ENCODE measurements at places on chromosomes 12 and 14.

DNA sequence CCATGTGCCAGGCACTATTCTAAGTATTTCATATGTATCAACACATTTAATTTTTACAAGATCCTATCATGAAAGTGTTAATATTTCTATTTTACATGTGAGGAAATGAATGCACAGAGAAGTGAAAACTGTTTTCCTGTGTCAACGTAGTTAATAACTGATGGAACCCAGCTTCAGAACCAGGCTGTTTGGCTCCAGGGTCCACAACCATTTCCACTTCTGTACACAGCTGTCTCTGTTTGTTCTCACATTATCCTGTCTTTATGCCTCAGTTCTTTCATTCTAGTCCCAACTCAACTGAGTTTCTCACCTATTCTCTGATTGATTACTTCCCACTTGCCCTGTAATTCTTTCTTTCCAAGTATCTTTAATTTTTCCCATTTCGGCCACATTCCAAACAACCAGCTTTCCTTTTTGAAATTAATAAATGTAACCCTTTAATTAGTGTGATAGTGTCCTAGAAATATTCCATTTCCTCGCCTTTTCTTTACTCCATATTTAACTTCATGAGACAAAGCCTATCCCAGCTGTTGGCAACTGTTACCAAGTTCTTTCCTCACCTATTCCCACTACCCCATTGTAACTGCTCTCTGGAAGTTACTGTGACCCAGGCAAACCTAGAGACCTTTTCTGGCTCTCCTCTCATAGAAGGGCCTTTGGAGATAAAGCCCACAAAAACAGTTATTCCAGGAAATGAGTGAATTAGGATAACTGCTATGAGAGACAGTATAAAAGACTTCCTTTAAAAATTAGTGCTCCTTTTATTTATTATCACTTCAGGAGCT, 218.7 kb downstream of the RASSF9 start:
- no peak for DNase-seq

DNA sequence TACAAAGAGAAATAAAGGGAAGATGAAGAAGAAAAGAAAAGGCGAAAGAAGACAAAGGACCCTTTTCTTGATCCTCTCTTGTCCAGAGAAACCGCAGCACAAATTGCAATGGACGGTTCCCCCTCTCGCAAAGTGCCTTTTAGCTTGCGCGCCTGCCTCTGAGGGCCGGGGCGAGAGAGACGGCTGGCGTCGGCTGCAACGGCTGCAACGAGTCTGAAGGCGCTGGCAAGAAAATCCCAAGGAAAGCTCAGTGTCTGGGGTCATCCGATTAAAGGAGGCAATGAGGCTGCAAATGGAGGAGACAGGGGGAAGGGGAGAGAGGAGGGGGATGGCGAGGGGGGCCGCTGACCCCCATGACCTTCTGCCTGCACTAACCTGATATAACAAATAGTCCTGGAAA, 671.5 kb downstream of the MED13L start:
- DNase-seq = no peak

- DNase-seq = no peak
Measured at GRCh38 chr12:107525719-107526554, 159.7 kb upstream of the PWP1 start.

DNA sequence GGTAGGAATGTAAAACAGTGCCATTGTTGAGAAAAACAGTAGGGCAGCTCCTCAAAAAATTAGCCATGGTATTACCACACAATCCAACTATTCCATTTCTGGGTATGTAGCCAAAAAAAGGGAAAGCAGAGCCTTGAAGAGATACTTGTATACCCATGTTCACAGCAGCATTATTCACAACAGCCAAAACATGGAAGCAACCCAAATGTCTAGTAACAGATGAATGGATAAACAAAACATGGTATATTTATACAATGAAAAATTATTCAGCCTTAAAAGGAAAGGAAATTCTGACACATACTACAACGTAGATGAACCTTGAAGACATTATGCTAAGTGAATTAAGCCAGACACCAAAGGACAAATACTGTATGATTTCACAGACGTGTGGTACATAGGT, 67.6 kb upstream of the GNG2 start:
- DNase-seq = no peak

DNA sequence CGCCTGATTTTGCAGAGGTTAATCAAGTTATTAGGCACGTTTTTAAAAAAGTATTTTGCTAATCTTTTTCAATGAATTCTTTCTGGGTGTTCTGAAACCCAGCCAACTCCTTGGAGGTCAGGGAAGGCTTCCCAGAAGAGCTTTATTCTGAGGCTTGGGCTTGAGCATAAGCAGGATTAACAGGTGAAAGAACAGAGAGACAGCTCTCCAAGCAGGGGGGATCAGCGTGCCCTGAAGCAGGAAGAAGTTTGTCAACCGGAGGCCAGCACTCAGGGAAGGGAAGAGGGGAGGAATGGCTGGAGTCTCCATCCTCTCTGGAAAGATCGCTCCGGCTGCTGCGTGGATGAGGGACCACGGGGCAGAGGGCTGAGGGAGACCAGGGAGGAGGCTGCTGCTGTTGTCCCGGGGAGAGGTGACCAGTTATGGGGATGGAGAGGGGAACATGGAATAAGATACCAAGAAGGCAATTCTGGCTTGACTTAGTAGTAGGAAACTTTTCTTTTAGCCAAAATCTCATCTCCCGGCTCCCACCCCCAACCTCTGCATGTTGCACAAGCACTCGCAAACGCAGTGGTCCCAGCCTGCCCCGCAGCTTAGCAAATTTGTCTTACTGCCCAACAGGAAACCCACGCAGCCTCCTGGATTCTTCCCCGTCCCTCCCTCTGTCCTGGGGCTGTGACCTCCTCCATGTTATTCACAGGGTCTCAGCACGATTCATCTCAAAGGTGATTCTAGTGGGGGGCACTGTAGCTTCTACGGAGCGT, 1.1 kb upstream of the SSH1 start:
- no peak for DNase-seq

GRCh38 chr14:55754871-55755270, 174.9 kb downstream of the KTN1 start:
- no peak for DNase-seq

- no peak for DNase-seq
Measured at GRCh38 chr12:44127966-44128710, 292.3 kb downstream of the TMEM117 start.

DNA sequence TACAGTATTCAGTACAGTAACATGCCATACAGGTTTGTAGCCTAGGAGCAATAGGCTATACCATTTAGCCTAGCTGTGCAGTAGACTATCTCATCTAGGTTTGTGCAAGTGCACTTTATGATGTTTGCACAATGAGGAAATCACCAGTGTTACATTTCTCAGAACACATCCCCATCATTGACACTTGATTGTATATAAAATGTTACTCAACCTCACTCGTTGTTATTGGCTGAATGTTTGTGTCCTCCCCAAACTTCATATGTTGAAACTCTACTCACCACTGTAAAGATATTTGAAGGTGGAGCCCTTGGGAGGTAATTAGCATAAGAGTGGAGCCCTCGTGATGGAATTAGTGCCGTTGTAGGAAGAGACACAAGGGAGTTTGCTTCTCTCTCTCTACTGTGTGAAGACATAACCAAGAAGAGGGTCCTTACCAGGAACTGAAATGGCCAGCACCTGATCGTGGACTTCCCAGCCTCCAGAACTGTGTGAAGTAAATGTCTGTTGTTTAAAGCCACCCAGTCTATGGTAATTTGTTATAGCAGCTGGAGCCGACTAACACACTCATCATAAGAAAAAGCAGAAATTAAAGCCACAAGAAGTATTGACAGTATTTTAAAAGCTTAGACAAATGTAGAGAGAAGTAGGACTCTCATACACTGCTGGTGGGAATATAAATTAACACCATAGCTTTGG, 3.2 kb upstream of the MED13L start:
- no peak for DNase-seq

DNA sequence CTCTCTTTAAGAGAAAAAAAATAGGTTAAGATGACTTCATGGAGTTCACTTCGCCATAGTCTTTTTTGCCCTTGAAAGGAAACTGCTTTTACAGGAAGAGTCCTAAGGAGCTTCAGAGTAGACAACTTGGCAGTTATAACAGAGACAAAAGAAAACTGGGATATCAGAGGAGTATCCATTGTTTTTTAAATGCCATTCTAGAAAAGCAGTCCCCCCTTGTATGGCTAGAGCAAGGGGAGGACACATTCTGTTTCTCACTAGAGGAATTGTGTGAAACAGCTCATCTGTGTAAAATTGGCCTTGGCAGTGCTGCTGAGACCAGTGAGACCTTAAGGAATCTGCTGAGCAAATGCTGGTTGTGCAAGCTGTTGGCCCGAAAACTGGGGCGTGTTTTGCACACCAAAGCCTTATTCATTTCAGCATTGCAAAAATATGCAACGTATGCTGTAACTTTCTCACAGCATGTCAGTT, 128.0 kb downstream of the GPR135 start:
- peak; percentile 16 for DNase-seq

- peak; percentile 65 for DNase-seq
Measured at GRCh38 chr14:95498622-95499353, 17.7 kb downstream of the SYNE3 start.

GRCh38 chr14:57583396-57583795, 89.7 kb upstream of the CCDC198 start:
- DNase-seq = no peak

GRCh38 chr14:55136241-55136640, 7.2 kb downstream of the LGALS3 start:
- no peak for DNase-seq

- no peak for DNase-seq
Measured at GRCh38 chr12:74610711-74611110, 73.1 kb downstream of the ATXN7L3B start.

DNA sequence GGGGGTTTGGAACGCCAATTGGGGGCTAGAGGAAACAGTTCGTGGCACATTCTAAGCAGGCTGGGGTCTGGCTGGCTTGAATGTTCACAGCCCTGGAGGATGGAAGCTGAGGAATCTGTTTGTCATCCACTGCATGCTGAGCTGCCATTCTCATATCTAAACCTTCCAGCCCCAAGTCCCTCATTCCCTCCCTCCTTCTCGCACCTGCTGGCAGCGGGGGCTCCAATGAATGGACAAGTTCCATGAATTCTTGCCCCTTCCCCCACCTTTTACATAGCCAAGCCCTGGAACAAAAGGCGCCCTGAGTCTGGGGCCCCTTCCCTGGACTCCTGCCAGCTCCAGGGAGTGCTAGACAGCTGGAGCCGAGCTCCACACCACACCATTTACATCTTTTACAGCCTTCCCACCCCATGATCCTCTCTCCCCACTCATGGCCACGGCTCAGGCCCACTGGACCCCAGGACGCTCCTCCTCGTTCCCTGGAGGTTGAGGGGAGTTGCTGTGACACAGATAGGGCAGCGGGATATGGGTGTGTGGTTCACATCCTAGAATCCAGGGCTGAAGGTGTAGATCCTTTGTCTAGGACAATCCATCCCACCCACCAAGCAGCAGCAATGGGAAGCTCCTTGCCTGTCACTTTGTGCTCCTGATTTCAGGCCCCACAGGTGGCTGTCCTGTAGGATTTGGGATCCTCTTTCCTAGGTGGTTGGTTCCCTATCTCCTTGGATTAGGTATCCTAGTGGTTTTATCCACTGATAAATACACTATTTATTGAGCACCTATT, 21.7 kb upstream of the VRTN start:
- DNase-seq = no peak

GRCh38 chr12:69415471-69416275, 54.5 kb upstream of the FRS2 start:
- DNase-seq = peak; percentile 32

- peak; percentile 72 for DNase-seq
Measured at GRCh38 chr12:53221203-53222080, 10.6 kb downstream of the RARG start.

DNA sequence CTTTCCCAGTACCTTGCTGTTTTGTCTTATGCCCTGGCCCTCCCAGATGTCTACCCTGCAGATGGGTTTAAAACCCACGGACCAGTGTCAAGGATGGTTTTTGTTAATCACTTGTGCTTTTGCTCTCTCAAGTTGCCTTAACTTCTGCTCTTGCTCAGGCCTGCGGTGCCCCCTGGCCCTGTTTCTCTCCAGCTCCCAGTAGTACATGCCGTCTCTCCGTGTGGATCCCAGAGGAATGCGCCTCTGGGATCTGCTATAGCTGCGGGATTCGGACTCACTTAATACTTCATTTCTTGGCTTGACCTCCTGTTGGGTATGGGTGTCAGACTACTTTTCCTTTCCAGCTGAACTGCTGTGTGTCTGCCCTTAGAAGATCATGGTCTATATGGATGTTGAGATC, 14.5 kb downstream of the PLEKHG3 start:
- no peak for DNase-seq

DNA sequence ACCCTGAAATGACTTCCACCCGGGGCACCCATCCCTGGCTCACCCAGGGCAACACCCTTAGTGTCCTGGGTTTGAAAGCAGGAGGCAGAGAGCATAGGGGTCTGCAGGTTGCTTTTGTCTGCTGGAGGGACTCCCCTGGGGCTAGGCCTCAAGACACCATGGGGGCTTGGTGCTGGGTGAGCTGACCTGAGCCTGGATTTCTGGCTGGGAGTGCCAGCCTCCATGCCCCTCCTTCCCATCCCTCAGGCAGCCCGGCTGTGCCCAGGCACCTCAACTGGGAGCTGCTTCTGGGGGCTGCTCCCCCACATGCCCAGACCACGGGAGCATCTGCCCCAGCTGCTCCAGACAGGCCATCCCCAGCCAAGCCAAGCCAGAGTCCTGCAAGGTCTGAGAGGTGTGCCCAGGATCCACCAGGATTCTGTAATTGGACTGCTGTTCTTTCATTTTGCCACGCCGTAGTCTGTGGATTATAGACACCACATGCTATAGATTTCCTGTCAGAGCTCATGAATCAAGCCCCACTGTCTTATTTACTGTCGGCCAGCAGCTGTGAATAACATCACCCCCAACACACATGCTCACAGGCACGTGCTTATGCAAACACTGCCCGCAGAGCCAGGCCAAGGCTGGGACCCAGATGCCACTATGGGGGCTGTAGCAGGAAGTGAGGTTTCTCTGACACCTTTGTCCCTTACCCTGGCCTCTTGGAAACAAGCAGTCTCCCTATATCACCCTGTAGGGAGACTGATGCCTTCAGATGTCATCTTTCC, 29.4 kb upstream of the ESRRB start:
- DNase-seq = no peak

- DNase-seq = no peak
Measured at GRCh38 chr14:69373104-69373503, 25.0 kb downstream of the ERH start.

GRCh38 chr14:21255385-21256101, 13.7 kb downstream of the HNRNPC start:
- no peak for DNase-seq

GRCh38 chr12:67697443-67697842, 48.9 kb downstream of the DYRK2 start:
- DNase-seq = no peak

GRCh38 chr12:122841544-122842321, 6.5 kb downstream of the HIP1R start:
- peak; percentile 81 for DNase-seq

- peak; percentile 48 for DNase-seq
Measured at GRCh38 chr12:14185427-14186192, 179.9 kb upstream of the ATF7IP start.

DNA sequence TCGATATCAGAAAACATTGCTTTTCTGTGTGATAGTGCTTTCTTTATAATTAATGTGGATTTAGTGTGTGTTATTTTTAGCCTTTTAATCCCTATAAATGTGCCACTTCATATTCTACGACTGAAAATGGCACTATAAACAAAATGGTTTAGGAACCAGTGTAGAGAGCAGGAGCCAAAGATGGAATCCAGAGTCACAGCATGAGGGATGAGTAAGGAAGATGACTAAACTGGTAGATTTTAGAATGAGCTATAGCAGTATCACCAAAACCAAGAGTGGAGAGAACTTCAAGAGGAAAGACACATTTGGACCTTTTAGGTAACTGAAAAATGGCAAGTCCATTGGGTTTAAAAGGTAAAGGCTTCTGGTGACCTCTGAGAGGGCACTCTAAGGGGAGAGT, 887.2 kb downstream of the NRXN3 start:
- DNase-seq = no peak

GRCh38 chr14:38143170-38143569, 64.5 kb upstream of the SSTR1 start:
- no peak for DNase-seq

Measured in hippocampal formation (tissue), 2 donors.